ENCODE measurements at places on chromosomes 3 and 15. TPM values are rescaled to one million over a fixed set of nuclear protein-coding genes. Genes with fewer than 3 reads are reported as not detected.

The USP4 gene
- total RNA-seq = 8.5 TPM

The CDC25A gene
- total RNA-seq = 21.8 TPM

The GP5 gene
- 0.06 TPM for total RNA-seq

The C3orf85 gene
- total RNA-seq = not detected

The POLQ gene
- total RNA-seq = 14.6 TPM

The SPATA12 gene
- 0.32 TPM for total RNA-seq

The LTF gene
- not detected for total RNA-seq

The TM4SF4 gene
- total RNA-seq = 0.17 TPM

DNA sequence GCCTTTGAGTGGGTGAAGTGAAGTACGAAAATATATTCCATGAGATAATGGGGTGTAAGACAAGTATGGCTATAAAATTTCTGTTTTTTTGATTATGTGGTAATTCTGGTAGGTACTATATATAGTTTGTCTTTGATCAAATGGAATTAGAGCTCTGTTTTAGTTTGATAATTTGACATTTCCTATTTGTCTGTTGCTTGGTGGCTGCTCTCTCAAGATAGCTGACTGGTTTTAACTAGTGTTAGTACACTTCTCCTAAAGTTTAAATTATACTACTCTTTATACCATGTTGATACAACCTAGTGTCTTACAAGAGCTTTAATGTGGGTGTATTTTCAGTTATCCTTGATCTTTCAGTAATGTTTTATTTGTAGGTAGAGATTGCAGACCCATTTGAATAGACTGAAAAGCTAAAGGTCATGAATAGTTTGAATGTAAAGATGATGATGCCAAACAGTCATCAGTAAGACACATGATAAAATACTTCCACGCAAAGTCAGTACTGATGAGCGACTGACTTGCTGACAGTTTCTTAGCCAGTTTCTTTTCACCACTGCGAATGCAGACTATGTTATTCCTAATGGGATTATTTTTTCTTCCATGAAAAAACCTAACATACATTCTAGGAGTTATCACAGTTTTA is 15.2 kb downstream of the SACM1L start:
- no peak for DNase-seq

DNA sequence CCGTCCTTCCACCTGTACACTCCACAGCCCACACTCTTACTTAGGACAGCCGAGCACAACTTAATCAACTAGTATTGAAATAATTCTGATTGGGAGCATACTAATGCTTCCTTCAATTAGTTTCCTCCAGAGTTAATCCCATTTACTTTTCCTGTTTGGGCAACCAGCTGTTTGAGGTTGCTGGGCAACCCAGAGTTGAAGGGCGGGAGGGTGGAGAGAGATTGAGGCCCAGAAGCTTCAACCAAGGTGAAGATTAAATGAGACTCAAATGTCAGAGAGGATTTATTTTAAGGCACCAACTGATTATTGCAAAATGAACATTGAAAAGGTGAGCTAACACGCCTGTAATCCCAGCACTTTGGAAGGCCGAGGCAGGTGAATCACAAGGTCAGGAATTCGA is 428.5 kb upstream of the SEMA6D start:
- DNase-seq = no peak

- no peak for DNase-seq
Measured at GRCh38 chr15:101060576-101061551, 141.7 kb downstream of the LRRK1 start.

- peak; percentile 53 for DNase-seq
Measured at GRCh38 chr3:153127788-153128187, 34.2 kb upstream of the RAP2B start.

- no peak for DNase-seq
Measured at GRCh38 chr3:116260491-116260890, 184.8 kb downstream of the LSAMP start.

- peak; percentile 93 for DNase-seq
Measured at GRCh38 chr3:57803647-57804081, 47.6 kb downstream of the SLMAP start.

- DNase-seq = no peak
Measured at GRCh38 chr15:28993051-28993719, 107.4 kb downstream of the APBA2 start.

DNA sequence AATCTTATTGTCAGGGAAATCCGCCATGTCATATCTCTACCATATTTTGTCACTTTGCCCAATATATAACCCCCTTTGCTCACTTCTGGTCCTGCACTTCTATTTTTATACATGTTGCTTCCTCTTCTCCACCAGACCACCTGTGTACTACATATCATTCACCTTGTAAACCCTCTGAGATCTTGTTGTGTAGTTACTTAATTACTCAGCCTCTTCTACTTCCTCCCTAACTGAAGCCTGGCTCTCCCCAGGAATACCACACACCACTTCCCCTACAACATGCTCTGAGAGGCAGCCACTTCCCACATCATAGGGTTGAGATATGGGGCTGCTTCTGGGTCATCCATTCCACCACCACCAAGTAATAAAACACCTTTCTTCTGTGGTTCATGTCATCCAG is 10.0 kb downstream of the HEXA start:
- DNase-seq = no peak

- peak; percentile 59 for DNase-seq
Measured at GRCh38 chr3:139117136-139117675, 72.5 kb upstream of the PRR23C start.

DNA sequence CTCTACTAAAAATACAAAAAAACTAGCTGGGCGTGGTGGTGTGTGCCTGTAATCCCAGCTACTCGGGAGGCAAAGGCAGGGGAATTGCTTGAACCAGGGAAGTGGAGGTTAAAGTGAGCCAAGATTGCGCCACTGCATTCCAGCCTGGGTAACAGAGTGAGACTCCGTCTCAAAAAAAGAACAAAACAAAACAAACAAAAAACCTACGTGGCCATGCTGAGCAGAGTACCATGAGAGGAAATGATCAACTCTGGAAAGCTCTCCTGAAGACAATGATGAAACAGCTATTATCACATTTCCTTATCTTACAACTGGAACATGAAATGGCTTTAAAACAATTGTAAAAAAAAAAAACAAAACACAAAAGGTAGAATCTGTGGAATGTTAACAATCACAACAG is 75.2 kb downstream of the CHSY1 start:
- DNase-seq = peak; percentile 34

GRCh38 chr3:125080077-125080476 is 24.3 kb upstream of the HEG1 start:
- DNase-seq = no peak

- DNase-seq = no peak
Measured at GRCh38 chr15:68561901-68562300, 16.9 kb upstream of the CORO2B start.

DNA sequence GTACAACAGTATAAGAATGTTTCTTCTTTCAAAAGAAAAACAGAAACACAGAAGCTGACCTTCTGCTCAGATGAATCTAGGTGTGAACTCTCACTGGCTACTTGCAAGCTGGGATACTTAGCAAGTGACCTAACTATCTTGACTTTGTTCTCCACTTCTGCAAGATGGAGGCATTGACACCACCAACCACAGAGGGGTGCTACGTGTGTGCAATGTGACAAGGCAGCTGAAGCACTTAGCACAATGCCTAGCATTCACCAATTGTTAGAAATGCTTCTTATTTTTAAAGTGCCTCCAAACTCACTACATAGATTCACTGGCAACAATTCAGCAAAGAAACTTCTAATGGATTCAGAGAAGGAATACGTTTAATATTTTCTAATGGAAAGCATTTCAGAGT is 331.4 kb upstream of the WNT5A start:
- no peak for DNase-seq

- no peak for DNase-seq
Measured at GRCh38 chr15:90400005-90400758, 12.1 kb downstream of the IQGAP1 start.

DNA sequence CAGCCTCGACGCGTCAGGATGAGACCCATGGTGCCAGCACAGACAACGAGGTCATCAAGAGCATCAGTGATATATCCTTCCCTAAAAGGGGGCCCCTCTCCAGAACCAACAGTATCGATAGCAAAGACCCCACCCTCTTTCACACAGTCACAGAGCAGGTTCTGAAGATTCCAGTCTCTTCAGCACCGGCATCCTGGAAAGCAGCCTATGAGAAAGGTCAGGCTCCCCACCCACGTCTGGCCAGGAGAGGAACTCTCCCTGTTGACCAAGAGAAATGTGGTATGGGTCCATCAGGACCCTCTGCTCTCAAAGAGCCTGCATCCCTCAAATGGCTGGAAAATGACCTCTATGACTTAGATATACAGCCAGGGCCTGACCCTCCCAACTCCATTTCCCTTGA is 11.6 kb downstream of the ANKRD34C start:
- DNase-seq = no peak

DNA sequence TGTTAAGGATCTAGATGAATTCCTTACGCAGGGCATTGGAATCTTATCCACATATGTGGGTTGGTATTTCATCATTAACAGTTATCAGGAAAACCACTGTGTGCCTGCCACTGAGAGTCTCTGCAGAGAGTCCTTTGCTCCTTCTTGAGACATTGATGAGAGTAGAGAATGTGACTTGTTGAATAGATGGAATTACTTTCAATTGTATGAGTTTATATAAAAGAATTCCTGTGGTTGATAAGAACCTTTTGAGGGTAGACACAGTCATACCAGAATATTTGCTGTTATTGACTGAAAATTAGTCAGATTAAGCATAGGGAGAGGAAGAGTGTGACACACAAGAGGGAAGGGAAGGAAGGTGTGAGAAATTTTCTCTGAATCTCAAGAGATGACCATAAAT is 30.8 kb downstream of the ARHGEF26 start:
- peak; percentile 26 for DNase-seq

- DNase-seq = peak; percentile 80
Measured at GRCh38 chr3:195870442-195870841, 37.9 kb downstream of the TNK2 start.

DNA sequence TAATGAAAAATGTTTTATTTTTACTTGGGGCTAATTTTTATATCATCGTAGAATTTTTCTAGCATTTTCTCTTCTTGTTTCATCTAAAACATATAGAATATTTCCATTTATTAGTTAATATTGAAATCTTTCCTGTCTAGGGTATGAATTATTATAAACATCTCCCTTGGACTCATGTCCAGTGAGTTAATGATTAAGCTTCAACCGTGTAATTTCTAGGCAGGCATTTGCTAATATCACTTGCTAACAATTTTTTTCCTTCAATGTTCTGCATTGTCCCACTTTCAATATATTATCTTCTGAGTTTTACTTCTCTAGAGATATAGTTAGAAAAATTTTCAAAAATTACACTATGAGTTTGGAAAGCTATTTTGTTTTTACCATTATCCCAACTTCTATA is 1371.6 kb upstream of the EPHA6 start:
- no peak for DNase-seq

GRCh38 chr15:73493922-73494321 is 51.0 kb downstream of the REC114 start:
- no peak for DNase-seq

DNA sequence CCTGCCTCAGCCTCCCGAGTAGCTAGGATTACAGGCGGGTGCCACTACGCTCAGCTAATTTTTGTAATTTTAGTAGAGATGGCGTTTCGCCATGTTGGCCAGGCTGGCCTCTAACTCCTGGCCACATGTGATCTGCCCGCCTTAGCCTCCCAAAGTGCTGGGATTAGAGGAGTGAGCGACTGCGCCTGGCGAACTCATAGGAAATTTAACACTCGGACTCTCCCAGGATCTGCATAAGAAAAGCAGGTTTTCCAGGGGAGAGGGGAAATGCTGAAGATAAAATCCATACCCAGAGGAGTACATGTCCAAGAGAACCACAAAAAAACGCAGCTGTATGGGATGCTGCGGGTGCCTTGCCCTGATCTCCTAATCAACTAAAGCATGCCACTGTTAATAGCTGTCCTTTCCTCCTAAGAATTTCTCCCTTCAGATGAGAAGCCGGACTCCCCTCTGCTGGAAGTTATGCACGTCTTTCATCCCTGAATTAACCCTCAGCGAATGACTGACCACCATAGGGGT is 25.3 kb upstream of the TGFBR2 start:
- no peak for DNase-seq

DNA sequence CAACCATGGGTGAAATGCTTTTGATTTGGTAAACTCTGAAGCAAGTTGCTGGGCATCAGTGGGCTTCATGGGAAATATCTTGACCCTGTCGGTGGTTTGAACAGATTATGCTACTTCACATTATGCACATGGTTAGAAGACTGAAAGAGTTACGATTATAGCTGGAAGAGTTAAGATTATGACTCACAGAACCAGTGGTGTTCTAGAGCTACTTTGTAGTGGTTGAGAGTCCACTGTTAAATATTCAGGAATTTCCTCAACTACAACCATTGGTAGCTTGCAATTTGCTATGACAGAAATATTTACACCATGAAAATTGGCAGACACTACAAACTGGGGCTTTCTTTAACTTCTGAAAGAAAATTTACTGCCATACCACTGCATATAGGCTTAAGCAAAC is 99.3 kb downstream of the GADL1 start:
- no peak for DNase-seq

GRCh38 chr3:184602372-184603150 is 41.0 kb downstream of the EPHB3 start:
- DNase-seq = no peak

DNA sequence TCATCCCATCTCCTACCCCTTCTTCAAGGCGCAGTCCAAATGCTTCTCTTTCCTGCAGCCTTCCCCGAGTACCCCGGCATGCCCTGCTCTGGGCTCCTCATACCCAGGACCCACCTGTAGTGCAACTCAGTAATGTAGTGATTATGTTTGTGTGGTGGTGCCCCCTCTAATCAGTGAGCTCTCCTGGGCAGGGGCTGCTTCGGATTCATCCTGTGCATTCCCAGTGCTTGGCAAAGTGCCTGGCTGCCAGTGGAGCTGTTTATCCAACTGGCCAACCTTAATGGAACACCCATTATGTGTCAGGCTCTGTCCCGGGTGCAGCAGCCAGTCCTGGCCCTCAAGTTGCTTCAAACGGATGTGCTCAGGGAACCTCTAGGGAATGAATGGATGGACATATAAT is 174.4 kb upstream of the LINGO1 start:
- no peak for DNase-seq

- DNase-seq = no peak
Measured at GRCh38 chr3:165640970-165641369, 196.3 kb downstream of the BCHE start.

GRCh38 chr3:169847896-169848295 is 21.8 kb downstream of the LRRC31 start:
- DNase-seq = peak; percentile 23

- DNase-seq = no peak
Measured at GRCh38 chr3:58693940-58694850, 27.6 kb upstream of the FAM3D start.

DNA sequence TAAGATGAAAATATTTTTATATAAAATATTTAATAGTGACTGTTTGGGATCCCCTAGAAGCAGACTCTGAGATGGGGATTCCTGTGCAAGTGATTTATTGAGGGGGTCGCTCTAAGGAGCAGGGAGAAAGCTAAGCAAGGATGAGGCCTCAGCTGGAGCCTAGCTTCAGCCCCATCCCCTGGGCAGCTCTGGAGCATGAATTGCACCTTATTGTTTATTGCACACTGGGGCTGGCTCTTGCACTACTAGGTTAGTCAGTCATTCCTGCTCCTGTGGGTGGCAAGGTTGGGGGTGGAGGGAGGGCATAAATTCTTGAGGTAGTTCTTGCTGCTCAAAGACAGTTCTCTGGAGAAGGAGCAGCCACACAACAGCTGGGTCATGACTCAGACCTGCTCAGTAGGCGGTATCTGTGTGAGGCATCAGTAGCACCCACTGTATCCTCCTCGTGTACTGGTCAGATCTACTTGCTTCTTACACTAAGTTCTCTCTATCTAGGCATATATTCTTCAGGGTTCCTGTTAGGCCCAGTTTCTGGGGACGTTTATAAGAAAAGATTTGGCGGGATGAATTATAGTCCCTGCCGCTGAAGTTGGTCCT is 27.2 kb upstream of the TNFSF10 start:
- DNase-seq = peak; percentile 97

- DNase-seq = no peak
Measured at GRCh38 chr3:183954875-183955274, 62.8 kb downstream of the ABCC5 start.

Measured in LHCN-M2 (cell line).